CD4-positive, alpha-beta T cell (primary cell): ENCODE measurements at places on chromosomes 1 and 21. TPM values are rescaled to one million over a fixed set of nuclear protein-coding genes. Genes with fewer than 3 reads are reported as not detected.

SPRR2E gene
- total RNA-seq, result not detected

IVNS1ABP gene
- total RNA-seq, result 254 TPM

SHISA4 gene
- not detected for total RNA-seq

BLACAT1 gene
- total RNA-seq, result not detected

DNA sequence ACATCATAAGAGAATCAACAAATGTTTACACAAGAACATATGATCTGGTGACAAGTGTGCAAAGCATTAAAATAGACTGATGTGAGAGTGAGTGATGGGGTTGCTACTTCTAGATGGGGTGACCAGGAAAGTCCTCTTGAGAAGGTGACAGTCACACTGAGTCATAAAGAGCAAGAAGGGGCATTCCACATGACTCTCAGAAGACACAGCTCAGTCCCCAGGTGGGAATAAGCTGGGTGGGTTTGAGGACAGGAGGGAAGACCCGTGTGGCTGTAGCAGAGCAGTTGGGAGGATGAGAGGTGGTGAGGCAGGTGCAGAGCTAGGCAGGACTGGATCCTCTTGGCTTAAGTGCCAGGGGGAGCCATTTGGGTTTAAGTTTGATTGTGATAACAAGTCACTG, 53.1 kb downstream of the TNR start:
- peaks cover 10% of the 10 kb centered on the region for H3K27me3 ChIP-seq
- DNase-seq, result no peak
- H3K4me3 ChIP-seq, result no peak overlapping the region
- no peaks in the 10 kb centered on the region for H3K4me1 ChIP-seq
- no peak overlapping the region for H3K27ac ChIP-seq

DNA sequence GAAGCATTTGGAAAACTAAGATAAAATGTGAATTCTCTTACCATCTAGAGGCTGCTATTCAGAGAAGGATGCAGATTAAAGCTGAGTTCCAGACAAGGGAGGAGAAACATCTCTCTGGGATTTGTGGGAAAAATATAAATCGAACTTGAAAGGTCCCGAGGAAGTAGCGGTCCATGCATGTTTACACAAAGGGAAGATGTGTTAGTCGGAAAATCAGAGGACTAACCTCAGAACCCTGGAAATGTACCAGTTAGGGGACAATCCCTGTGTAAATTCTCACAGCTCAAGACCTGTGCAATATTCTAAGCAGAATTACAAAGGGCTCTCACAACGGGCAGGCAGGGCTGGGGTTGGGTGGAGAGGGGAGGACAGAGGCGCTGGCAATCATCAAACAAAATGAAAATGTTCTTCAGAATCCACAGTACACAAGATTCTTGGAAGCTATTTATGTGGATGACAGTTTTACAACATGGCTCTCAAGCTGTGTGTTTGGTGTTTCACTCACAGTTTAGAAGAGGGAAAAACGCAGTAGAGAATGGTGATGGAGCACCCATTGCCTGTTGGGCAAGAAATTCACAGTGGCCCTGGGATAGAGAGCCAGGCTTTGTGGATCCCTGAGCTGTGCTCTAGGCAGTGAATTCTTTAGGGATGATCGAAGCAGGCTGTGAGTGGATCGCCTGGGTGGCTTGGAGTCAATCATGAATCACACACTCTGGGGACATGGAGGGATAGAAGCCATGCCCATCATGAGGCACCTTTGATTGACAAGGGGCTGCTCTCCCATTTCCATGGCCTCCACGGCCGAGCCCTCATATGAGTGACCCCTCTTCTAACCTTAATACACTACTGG, 47.6 kb downstream of the KCNJ6 start:
- H3K4me3 ChIP-seq, result no peak overlapping the region
- H3K36me3 ChIP-seq, result no peaks in the 10 kb centered on the region
- H3K27me3 ChIP-seq, result no peaks in the 10 kb centered on the region
- DNase-seq, result no peak
- H3K27ac ChIP-seq, result no peak overlapping the region

DNA sequence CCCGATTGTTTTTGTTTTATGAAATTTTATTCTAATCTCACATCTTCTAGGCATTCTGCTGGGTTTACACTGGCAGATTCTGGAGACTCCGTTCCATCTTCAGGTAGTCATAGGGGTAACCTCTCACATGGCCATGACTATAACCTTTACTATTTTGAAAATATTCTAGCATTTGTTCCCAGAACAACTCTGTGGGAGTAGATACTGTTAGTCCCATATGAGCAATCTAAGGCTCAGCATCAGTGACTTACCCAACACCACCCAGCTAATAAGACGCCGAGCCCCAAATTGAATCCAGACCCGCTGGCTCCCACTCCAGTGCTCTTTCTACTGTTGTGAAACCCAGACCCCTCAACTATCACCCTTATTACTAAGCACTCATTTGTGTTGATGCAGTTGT, 9.8 kb downstream of the ADAMTS4 start:
- no peak for DNase-seq

GRCh38 chr1:89757532-89757931, 63.3 kb upstream of the LRRC8D start:
- H3K4me3 ChIP-seq, result peak overlapping the region; percentile 41
- DNase-seq, result peak; percentile 33
- peak overlapping the region; percentile 64 for H3K27ac ChIP-seq
- no peaks in the 10 kb centered on the region for H3K27me3 ChIP-seq
- no peaks in the 10 kb centered on the region for H3K36me3 ChIP-seq

- no peak for DNase-seq
- H3K4me3 ChIP-seq, result no peak overlapping the region
- H3K36me3 ChIP-seq, result peaks cover 15% of the 10 kb centered on the region
- peaks cover 24% of the 10 kb centered on the region for H3K4me1 ChIP-seq
- H3K27ac ChIP-seq, result no peak overlapping the region
Measured at GRCh38 chr1:206502812-206503211, 4.5 kb upstream of the RASSF5 start.

DNA sequence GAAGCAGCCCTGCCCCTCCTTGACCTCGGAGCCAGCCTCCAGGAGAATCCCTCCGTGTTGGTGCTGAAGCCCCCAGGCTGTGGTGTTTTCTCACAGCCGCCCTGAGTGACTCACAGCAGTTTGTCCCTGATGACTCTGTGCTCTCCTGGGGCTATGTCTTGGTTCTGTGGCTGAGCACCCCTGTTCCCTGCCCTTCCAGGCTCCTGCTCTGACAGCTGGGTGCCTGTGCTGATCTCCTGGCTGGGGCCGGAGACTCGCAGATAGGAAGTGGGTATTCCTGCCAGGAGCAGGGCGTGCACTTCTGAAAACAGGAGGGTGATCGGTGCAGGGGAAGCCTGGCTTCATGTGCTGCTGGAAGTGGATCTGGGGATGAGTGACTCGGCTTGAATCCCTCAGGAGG, 34.5 kb downstream of the POFUT2 start:
- H3K27ac ChIP-seq, result no peak overlapping the region
- H3K4me3 ChIP-seq, result no peak overlapping the region
- H3K4me1 ChIP-seq, result peaks cover 34% of the 10 kb centered on the region
- H3K36me3 ChIP-seq, result no peaks in the 10 kb centered on the region
- no peaks in the 10 kb centered on the region for H3K27me3 ChIP-seq

DNA sequence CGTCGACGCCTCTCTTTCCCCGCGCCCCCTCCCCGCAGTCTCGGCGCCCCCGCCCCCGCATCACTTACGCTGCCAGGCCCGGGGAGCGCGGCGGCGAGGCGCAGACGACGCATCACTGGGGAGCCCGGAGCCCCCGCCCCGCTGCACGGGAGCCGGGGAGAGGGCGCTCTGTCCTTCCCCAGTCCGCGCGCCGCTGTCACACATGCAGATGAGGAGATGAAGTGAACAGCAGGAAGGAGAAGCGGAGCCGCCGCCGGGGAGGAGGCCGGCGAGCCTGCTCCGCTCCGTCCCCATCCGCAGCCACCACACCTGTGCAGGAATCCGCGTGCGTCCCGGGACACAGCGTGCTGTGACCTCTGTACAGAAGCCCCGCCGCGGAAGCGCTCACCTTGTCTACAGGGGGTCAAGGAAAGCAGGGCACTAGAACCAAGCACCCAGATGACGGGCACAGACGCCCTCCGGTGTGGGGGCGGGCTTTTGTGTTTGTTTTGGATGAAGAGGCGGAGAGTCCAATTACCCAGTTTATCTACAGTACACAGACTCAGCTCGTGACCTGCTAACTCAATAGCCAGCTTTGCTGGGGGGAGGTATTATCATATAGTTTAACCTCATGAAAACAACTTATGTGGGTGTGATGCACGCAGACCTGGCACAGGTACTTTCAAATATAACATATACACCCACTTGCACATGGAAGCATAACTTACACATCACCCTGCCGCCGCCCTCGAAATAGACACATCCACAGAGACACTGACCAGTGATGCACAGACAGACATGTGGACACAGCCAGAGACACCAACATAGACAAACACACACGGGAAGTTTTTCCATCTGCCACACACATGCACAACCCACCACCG, 12.4 kb downstream of the KLHDC8A start:
- H3K4me3 ChIP-seq, result peak overlapping the region; percentile 36
- peaks cover 19% of the 10 kb centered on the region for H3K4me1 ChIP-seq
- H3K36me3 ChIP-seq, result no peaks in the 10 kb centered on the region
- peaks cover 46% of the 10 kb centered on the region for H3K27me3 ChIP-seq
- peak; percentile 20 for DNase-seq

DNA sequence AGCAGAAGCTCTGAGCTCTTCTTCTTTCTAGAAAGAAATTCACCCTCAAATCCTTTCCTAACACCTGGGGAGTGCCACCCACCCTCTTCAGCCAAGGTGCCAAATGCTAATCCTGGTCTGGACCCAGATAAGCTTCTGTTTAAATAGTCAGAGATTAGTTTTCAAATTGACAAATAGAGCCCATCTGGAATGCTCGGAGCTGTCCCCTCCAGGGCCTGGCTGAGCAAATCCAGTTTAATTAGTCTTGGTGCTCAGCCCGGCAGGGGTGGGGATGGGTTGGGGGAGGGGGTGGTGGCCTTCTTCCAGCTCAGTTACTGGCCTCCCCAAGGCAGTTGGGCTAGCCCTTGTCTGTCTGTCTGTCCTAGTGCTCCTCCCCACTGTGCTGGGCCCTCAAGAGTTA, 269.5 kb downstream of the GRIK3 start:
- no peak overlapping the region for H3K4me3 ChIP-seq
- no peak for DNase-seq
- peaks cover 2% of the 10 kb centered on the region for H3K27me3 ChIP-seq
